Suppressor macrophage treated with lipopolysaccharide for 4 hours (primary cell): ENCODE measurements at places on chromosomes 1 and 21.
A peak's percentile ranks its signal among the peaks of the same experiment; 100 is the strongest.

DNA sequence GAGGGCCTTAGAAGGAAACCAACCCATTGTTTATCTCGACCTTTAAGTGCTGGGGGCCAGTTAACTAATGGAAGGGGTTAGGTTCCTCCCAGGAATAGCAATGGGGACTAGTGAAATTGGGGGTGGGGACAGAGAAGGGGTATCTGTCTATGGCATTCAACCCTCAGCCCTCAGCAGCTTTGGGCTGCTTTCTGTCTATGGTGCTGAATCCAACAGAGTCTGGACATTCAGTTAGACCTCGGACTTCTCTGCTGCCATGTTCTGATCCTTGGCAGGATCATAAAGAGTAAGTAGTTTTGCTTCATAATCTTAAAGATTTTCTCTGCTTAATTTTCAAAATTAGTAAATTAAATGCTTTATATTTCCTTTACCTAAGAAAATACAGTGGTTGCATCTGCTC lies 2.6 kb upstream of the EPHA10 start:
- DNase-seq: no peak

DNA sequence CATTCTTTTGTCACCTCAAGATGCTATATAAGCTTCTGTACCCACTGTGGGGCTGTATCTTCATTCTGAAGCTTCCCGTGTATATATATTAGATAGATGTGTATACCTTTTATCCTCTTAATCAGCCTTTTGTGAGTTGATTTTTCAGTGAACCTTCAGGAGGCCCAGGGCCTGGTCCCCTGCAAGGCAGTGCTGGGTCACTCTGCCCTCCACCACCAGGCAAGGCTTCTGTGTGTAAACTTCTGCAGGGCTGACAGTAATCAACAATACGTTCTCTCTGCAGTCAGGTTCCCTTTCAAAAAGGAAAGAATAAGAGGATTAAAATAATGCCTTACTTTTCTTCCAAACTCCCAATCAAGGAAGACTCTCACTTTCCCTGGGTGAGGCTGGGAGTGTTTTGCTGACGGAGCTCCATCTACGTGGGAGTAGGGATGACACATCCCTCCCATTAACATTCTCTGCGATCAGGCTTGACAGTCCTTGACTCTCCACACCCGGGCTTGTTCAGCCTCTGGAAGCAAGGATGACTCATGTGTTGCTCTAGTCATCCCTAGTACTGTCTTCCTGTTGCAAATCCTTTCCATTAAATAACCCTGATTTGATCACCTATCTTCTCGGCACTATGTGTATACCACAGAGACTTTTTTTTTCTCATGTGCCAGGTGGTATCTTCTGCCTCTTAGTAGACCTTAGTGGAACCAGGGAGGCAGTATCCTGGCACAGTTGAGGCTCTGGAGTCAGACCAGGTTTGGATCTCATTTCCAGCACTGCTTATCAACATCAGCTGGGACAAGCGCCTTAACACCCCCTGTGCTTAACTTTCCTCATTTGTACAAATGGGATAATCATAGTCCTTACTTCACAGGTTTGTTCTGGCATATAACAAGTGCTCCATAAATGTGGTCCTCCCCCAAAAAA lies 70.3 kb upstream of the KCNK1 start:
- peak; percentile 0 for DNase-seq

- DNase-seq: no peak
These were observed 7.6 kb downstream of the CHODL start for GRCh38 chr21:18252256-18252655.

DNA sequence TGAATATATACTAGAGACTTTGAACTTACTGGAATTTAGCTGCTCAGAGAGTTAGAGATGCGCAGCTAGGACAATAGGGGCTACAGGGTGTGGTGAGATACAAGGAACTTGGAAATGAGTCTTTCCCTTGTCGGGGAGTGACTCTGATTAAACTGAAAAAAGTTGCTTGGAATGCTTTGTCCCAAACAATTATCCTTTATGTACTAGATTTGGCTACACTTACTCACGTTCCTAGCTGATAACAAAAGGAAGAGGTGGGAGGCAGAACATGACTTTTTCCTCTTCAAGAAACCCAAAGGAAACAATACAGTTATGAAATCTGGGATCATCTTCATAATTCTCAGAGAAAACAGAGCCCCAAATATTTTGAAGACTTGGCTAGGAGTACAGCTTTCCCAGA lies 6.9 kb upstream of the CGN start:
- DNase-seq: no peak

- DNase-seq: no peak
These were observed 42.0 kb downstream of the ST6GALNAC5 start for GRCh38 chr1:76909311-76909710.
